CD4-positive, alpha-beta memory T cell (primary cell): ENCODE measurements at places on chromosomes 3 and 15. TPM values are rescaled to one million over a fixed set of nuclear protein-coding genes. Genes with fewer than 3 reads are reported as not detected.

Gene THPO
- not detected for polyA plus RNA-seq

Gene TRH
- polyA plus RNA-seq: not detected

Gene SEMA3F
- polyA plus RNA-seq: not detected

DNA sequence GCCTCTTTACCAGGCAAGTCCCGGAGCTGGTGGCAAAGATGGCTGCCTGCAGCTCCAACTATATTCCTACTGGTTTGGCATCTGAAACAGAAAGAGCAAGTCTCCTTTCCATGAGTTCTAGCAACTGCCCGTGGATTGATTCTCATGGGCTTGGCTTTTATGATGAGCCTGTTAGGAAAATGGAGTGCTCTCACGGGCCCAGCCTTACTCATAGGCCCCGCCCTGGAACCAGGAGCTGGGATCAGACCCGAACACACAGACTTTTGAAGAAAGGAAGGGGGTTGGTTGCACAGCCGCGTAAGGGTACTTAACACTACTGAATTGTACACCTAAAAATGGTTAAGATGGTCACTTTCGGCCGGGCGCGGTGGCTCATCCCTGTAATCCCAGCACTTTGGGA is 2.9 kb downstream of the NRROS start:
- H3K27ac ChIP-seq: peak overlapping the region; percentile 47
- H3K4me3 ChIP-seq: no peak overlapping the region
- DNase-seq: no peak
- peaks cover 87% of the 10 kb centered on the region for H3K4me1 ChIP-seq
- H3K27me3 ChIP-seq: no peaks in the 10 kb centered on the region

- H3K4me3 ChIP-seq: no peak overlapping the region
- no peaks in the 10 kb centered on the region for H3K27me3 ChIP-seq
- no peaks in the 10 kb centered on the region for H3K36me3 ChIP-seq
- H3K27ac ChIP-seq: no peak overlapping the region
These were observed 121.9 kb upstream of the CTDSPL start for GRCh38 chr3:37739579-37740290.

- H3K27ac ChIP-seq: no peak overlapping the region
- DNase-seq: no peak
- H3K4me1 ChIP-seq: peaks cover 14% of the 10 kb centered on the region
- H3K36me3 ChIP-seq: no peaks in the 10 kb centered on the region
- H3K4me3 ChIP-seq: no peak overlapping the region
These were observed 39.9 kb downstream of the TPRA1 start for GRCh38 chr3:127550468-127551157.

- H3K4me3 ChIP-seq: no peak overlapping the region
- DNase-seq: no peak
- H3K36me3 ChIP-seq: no peaks in the 10 kb centered on the region
- no peaks in the 10 kb centered on the region for H3K27me3 ChIP-seq
- H3K27ac ChIP-seq: no peak overlapping the region
These were observed 437.3 kb upstream of the TPM1 start for GRCh38 chr15:62605282-62605681.
